ENCODE measurements at places on chromosomes 16 and 17.

- DNase-seq, result no peak
Observed at GRCh38 chr16:86581458-86581857, 3.1 kb downstream of the FOXL1 start.

- no peak for DNase-seq
Observed at GRCh38 chr17:5127910-5128309, 12.1 kb downstream of the USP6 start.

- peak; percentile 48 for DNase-seq
Observed at GRCh38 chr17:35243561-35244340, 879 bp downstream of the SLFN5 start.

- DNase-seq, result no peak
Observed at GRCh38 chr17:29032857-29033197, 10.1 kb upstream of the PIPOX start.

- DNase-seq, result no peak
Observed at GRCh38 chr16:67781565-67781921, 24.8 kb downstream of the RANBP10 start.

DNA sequence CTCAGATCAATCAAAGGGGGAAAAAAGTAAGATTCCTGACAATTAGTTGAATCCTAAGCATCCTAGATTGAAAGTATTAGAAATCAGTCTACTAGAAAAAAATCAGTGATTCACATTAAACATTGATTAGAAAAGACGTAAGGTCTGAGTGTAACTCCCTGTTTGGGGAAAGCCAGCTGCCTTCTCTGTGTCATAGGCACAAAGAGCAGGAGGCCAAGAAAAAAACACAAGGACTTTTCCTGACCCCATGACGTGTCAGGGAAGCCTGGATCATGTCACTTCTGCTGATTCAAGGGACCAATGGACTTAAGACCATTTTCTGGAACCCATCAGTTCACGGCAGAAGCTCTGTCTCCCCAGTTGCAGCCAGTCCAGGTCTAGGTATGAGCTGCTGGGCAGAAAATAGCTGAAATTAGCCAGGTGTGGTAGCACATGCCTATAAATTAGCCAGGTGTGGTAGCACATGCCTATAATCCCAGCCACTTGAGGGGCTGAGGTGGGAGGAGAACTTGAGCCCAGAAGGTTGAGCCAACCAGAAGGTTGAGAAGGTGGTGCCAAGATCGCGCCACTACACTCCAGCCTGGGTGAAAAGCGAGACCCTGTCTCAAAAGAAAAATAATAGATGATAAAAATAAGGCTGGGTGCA is 35.9 kb downstream of the RANBP10 start:
- no peak for DNase-seq

GRCh38 chr17:63974594-63975192 is 2.0 kb upstream of the SCN4A start:
- DNase-seq, result no peak

DNA sequence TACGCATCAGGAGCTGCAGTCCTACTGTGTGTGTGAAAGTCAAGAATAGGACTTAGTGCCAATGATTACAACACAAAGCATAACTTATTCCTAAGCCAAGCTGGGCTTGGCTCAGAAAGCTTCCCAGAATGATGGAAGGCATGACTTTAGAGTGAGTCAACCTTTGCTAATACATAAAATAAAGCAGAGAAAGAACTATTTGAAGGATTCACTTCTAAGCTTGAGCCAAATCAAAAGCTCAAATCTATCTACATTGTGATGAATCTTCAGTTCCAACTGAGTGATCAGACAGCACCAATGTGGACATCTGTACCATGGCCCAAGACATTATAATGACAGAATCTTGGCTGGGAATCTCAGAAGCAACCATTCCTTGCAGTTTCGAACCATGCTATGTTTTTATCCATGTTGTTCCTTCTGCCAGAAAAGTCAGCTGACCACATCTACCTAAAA is 41.4 kb downstream of the SMG6 start:
- DNase-seq, result no peak

DNA sequence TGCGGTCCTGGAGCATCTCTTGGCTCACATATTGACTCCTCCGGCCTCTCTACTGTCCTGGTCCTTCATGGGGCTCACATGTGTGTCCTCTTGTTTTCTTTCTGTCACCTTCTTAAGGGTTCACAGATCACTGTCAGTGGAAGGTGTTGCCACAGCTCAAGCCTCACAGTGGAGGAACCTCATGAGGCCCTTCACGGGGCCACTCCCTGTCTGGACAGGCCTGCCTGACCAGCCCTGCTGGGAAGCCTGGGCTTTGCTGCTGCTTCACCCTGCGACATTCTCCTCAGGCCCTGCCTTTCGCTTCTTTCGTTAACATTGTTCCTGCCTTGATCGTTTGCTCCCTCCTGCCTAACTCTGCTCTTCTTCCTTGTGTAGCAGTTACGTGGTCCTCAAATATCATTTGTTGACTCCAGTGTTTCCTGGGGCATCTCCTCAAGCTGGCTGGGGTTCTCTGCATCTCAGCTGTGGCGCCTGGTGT is 55.9 kb downstream of the WDR45B start:
- no peak for DNase-seq

DNA sequence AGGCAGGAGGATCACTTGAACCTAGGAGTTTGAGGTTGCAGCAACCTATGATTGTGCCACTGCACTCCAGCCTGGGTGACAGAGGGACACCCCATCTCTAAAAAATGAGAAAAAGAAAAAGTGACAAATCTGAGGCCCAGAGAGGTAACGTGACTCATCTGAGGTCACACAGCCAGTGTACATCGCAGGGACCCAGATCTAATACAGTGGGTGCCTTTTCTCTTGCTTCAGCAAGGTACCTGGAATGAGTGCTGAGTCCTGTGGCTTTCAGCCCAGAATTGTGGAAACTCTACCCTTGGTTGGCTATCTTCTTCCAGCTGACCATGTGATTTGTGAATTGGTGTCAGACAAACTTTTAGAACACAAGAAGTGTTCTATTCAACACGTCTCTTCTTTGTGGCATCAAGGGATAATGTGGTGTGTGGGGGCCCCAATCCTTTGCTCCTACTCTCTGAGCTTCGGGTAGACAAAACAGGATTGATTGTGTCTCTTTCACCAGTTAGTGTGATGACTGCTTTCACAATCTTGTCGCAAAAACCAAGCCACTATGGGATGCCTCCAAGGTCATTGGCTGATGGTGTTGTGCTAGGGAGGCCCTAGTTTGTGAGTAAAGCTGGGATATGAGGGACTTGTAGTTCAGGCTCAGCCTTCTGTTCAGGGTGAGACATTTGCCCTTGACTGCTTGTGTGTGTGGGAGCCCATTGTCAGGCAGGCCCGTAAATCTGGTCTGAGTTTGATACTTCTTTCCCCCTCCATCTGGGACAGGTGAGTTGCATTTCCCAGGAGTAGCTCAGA is 71.0 kb downstream of the MSI2 start:
- DNase-seq, result no peak

DNA sequence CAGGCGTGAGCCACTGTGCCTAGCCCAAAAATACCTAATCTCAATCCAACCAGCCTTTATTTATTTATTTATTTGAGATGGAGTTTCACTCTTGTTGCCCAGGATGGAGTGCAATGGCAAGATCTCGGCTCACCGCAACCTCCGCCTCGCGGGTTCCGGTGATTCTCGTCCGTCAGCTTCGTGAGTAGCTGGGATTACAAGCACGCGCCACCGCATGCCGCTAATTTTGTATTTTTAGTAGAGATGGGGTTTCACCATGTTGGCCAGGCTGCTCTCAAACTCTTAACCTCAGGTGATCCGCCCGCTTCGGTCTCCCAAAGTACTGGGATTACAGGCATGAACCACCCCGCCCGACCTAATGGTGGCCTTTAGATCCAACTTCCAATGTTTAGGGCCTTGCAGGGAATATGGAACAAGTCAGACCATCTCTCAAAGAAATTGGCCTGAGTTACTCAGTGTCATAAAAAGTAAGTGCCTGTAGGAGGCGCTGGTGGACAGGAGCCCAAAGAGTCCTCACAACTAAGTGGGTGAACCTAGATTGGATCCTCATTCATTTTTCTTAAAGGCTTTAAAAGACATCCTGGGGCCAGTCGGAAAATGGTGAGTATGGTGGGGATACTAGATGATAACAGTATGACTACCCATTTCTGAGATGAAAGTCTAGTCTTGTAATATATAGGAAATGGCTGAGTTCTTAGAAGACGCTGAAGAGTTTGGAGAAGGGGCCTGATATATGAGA is 4.6 kb downstream of the ZSCAN10 start:
- DNase-seq, result no peak

GRCh38 chr16:29117631-29118030 is 132.8 kb downstream of the LAT start:
- no peak for DNase-seq

DNA sequence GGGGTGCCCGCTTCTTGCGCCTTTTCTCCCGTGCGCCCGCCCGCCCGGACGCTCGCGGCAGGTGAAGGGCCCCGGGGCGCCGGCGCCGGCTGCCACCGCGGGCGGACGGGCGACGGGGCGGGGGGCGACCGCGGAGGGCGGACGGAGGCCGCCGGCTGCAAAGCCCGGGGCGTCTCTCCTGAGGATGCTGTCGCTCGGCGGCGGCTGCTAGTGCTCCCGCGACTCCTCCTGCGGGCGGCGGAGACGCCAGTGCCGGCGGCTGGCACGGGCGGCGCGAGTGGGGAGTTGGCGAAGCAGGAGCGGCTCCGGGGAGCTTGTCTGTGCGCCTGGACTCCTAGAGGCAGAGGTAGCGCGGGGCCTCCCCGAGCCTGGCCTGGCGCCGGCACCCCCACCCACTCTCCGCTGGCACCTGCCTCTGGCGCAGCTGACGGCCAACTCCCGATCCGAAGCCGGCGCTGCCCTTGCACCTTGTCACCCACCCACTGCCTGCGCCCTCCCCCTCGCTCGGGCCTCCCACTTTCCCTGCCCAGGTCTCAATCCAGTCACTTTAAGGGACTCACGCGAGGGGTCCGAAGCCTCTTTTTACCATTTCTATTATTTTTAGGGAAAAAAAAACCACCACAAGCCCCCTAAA is at the start of gene FAM20A:
Gene FAM20A, minus strand, starts transcription at position 437 of the 634 bp plus-strand sequence. CDS start 701 bp downstream, outside the sequence.
- DNase-seq, result no peak

DNA sequence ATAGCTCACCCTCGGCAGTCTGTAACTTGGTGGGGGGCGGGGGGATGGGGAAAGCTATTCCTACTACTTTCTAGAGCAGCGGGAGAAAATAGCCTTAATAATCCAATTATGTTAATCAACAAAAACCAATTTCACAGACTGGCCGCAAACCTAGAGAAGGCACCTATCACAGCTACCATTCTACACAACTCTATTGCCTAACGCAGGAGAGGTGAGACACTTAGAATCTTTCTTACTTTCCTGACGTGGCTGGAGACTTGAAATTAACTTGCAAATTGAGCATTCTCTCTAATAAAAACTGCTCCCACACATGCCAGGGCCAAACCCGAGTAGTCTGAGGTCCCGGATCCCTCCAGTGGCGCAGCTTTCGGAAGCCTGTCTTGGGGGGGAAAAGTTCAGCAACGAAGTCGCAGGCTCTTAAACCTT is 794 bp downstream of the SMG6 start:
- no peak for DNase-seq

- peak; percentile 71 for DNase-seq
Observed at GRCh38 chr16:84065536-84066132, 23.0 kb upstream of the SLC38A8 start.

DNA sequence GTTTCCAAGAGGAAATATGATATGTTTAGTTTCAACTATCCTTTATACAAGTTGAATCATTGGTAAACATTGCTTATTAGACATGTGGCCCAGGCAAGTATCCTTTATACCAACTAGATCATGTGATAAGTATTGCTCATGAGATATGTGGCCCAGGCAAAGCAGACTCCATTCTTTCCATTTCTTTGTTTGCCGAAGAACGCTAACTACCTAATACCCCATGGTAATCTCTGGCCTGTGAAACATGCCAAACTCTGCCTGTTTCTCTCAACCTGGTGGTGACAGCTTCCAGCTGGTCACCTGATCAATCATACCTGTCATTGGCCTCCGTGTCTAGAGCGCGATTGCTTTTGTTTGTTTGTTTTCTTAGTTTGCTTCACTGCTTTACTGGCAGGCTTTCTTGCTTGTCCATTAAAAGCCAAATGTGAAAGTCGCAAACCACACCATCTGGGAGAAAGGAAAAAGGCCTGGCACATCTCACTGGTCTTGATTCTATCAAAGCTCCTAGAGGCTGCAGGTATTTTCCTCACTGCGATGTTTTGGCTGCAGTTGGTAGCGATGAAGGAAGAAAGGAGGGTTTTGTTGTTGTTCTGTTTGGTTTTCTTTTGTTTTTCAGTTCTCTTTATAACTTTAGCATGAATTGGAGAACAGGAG is 686.2 kb downstream of the KCNJ2 start:
- no peak for DNase-seq

- DNase-seq, result no peak
Observed at GRCh38 chr17:82338858-82339633, 5.5 kb upstream of the SECTM1 start.

DNA sequence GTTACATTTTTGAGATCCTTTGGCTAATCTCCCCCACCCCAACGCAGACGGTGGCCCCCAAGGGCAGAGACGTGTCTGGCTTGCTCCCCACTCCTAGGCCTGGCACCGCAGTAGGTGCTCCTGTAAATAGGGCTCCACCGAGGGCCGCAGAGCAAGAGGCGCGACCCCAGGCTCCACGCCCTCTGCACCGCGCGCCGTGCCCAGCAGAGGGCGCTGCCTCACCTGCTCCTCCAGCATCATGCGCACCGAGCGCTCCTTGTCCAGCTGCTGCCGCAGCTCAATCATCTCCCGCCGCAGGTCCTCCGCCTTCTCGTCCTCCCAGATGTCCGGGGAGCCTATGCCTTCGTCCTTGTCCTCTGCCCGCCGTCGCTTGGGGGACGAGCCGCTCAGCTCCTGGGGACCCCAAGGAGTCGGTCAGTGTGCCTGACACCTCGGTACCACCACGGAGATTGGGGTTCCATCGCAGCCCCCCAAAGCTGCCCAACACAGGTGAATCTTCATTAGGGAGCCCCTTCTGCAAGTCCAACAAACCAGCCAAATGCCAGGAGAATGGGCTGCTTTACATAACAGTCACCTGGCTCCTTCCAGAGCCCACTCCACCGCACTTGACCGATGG is 11.2 kb downstream of the TFAP4 start:
- DNase-seq, result no peak

GRCh38 chr17:75289832-75290337 is 652 bp upstream of the SLC25A19 start:
- DNase-seq, result no peak

DNA sequence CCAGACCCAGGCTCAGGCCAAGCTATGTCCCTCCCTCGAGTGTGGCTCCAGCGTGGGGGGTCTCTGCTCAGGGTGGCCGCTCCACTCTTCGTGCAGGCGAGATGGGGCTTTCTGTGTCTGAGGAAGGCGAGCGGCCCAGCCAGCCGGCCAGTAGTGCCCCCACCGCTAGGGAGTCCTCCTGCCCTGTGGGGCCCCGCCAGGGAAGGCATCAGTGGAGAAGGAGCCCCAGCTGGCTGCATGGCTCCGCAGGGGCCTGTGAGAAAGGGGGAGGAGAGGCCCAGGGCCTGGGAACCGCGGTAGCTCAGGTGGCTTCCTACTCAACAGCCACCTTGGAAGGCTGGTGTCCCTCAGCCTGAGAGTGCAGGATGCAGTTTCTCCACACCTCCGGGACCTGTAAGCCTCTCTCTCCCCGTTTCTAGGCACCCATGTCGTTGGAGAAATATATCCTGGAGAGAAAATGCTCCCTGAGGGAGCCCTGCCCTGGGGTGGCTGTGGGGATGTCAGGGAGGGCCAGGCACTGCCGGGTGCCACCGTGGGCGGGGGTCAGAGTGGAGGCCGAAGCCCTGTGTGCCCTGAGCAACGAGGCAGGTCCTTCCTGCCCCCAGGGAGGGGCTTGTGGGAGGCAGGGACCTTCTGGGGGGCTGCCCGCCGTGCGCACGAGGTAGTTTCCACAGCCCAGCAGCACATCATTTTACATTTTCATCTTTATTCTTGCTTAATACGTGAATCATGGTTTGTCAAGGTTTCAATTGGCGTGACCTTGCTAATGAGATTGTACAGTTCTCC is 3.3 kb downstream of the PIGQ start:
- DNase-seq, result no peak

- peak; percentile 46 for DNase-seq
Observed at GRCh38 chr16:14501331-14502255, 128.5 kb downstream of the PARN start.

Measured in spinal cord (tissue), 10 donors.